ENCODE measurements at places on chromosomes 16 and 17.

- peak; percentile 7 for DNase-seq
These were observed 26.9 kb upstream of the RPL38 start for GRCh38 chr17:74176546-74177001.

- no peak for DNase-seq
These were observed 17.9 kb upstream of the ERCC4 start for GRCh38 chr16:13902052-13902451.

GRCh38 chr16:10895053-10895946 lies 18.3 kb downstream of the CIITA start:
- no peak for DNase-seq

DNA sequence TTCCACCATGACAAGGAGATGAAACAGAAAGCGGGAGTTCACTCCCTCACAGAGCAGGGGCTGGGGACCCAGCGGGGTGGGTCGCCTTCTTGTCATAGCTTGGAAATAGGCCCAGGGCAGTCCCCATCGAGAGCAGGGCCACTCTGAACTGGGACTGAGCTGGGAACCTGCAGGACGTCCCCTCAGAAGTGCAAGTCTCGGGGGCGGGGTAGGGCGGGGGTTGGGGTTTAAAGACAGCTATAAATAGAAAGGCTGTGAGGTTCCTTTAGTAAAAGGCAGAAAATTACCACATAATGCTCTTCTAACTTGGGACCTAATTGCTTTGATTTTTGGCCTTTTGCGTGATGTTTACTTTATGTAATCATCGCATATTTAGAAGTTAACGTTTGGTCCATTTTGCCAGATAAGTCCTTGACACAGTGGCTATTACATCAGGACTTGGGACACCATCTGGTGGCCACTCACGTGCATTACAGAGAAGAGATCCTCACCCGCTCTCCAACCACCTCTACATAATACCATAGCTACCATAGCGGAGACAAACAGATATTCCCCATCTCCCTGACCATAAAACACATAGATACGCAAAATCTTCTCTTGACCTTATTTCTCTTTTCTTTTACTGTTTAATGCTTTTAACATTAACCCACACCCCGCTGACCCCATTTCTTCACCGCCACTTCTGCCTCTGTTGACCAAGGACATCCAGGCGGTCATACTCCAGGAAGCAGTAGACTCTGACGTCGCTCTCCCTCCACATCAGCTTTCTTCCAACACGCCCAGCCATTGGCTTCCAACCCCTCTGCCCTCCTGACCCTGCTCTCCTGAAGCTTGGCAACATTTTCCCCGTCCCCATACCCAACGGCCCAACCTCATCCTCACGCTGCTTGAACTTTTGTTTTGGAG lies 27.5 kb upstream of the PIK3R6 start:
- peak; percentile 40 for DNase-seq

- DNase-seq = no peak
These were observed 374.6 kb upstream of the HSBP1 start for GRCh38 chr16:83433201-83433600.

DNA sequence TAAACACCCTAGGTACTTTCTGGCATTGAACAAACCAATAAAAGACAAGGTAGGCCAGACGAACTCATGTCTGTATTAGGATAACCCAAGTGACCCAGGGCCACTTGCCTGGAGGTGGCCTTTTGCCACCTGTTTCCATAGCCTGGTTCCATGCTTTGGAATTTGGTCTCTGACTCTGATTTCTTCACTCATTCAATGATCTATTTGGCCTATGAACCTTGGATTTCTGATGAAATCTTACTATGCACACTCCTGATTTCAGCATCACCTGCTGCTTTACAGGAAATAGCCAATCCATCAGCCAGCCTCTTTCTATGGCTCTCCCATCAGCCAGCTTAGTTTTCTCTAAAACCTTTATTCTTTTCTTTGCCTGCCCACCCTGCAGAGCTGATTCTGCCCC lies 142.8 kb upstream of the PSMD7 start:
- DNase-seq = no peak

GRCh38 chr17:33516645-33517044 lies 223.6 kb upstream of the ASIC2 start:
- no peak for DNase-seq

DNA sequence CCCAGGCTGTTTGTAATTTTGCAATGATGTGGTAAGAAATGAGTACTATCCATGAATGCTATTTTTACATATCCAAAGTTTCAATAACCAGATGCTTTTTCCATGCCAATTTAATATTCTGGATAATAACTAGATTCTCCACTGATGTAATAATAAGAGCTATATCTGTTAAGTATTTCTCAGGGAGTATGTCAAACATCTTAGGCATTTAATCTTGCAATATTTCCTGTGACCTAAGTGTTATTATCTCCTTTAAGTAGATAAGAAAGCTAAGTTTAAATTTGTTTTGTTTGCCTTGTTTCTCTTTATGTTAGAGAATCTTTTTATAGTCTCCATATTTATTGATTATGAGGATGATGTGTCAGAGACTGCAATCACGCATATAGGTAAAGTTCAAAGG lies 32.3 kb upstream of the HS3ST3A1 start:
- no peak for DNase-seq

DNA sequence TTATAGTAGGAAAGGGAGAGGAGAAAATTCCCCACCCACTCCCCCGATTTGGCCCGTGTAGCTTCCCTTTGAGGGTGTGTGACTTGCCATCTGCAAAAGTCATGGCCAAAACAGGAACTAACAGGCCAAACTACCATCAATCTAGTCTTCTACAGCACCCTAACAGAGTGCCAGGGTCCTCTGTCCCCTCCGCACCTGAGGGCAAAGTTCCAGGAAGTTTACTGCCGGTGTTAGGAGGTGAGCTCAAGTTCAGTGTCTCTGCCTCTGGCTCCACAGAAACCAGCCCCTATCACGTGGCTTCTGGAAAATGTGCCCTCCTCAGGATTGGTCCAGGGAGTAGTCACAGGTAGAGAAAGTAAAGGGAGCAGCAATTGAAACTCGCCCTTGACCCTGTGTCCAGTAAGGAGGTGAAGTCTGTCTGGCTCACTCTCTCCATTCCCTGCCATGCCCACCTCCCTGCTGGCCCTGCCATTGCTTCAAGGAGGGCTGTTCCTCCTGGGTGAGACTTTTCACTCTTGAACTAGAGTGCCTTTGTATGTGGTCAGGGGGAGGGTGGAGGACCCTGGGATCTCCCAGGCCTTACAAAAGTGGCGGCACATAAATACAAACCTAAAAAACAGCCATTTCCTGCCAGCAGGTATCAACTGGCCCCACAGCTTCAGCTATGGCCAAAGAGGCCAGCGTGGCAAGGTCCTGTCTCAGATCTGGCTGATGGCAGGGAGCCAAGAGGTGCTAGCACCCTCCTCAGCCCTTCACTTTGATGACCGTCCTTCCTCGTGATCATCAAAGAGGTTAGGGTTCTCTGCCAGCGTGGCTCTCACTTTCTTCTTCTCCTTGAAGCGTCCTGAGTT lies 5.3 kb downstream of the PRR15L start:
- no peak for DNase-seq

DNA sequence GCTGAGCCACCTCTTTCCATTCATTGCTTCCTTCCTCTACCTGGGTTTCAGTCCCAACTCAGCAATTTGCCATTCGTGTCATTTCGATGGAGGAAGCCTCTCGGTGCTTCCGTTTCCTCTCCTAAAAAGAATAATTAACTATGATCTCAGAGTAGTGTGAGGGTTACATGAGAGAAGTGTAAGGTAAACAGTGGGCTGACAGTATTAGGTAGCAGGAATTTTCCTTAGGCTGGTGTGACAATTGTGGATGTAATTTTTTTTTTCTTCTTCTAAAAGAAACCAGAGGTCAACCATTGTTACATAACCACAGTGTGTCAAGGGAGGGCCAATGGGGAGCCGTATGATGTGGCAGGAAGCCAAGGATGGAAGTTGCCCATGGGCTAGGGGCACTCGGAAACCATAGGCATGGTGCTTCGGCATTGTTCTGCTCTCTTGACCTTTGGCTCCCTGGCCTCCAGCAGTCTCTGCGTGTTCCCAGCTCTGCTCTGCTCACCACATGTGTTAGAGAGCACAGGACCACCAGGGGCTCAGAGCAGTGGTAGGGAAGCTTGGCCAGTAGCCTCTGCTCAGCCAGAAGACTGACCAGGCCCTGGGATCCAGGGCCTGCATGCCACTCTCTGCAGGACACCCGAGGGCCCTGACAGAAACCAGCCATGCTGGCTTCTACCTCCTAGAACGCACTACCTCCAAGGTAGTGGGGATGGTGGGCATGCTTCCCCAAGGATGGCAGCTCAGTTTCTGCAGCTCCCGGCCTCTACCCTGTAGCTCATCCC lies 2.0 kb upstream of the TOP2A start:
- DNase-seq = no peak

- DNase-seq = no peak
These were observed 9.4 kb downstream of the RPAIN start for GRCh38 chr17:5429191-5429887.

DNA sequence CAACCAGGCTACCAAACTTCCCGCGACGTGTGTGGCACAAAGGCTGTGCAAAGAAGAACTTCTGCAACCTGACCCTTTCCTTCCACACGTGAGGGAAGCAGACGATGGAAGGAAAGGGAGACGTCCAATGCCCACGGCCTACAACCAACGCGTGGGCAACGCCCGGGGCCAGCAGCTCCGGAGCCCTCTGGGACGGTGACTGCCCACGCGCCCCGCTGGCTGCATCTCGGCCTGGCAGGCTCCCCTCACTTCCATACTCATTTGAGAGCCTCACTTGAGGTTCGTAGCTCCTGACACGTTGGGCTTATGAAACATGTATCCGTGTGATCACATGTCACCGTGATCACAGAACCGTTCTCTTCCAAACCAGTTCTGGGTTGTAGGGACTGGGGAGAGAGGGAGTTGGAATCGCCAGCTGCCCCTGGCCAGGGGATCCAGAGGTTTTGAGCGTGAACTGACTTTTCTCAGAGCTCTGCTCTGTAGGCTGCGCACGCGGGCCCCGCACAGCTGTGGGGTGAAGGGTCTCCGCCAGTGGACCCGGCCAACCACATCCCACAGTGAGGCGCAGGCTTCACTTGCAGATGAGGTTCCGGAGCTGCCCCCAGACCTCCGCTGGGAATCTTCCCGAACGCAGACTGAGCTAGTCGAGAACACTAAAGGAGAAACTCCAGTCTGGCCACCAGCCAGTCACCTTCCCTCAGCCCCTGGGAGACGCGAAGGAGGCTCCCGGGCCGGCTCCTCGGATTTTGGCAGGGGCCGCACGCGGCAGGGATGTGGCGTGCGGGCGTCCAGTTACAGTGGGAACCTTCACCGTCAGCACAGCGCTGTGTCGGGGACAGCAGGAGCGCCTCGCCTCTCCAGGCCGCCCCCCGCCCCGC lies 1.0 kb downstream of the LMF1 start:
- no peak for DNase-seq

- no peak for DNase-seq
These were observed 21.4 kb downstream of the ENPP7 start for GRCh38 chr17:79752175-79752574.

DNA sequence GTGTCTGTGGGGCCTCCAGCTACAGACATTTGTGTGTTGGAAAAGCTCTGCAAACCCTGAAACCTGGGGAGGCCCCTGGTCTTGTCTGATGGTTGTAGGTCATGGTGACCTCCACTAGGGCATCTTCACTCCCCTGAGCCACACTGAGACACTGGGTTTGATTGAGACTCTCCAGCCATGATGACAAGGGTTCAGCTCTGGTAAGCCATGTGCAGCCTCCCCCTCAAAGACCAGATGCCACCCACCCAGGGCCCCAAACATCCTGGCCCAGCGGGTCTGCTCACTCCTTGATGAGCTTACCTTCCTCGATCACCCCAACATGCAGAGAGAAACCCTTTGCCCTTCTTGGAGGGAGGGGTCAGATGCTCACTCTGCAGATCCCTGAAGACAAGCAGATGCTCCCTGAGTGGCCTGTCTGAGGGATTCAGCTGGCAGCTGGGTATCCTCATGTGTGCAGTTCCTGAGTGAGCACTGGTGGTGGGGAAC lies 101.6 kb downstream of the METRNL start:
- DNase-seq = no peak

DNA sequence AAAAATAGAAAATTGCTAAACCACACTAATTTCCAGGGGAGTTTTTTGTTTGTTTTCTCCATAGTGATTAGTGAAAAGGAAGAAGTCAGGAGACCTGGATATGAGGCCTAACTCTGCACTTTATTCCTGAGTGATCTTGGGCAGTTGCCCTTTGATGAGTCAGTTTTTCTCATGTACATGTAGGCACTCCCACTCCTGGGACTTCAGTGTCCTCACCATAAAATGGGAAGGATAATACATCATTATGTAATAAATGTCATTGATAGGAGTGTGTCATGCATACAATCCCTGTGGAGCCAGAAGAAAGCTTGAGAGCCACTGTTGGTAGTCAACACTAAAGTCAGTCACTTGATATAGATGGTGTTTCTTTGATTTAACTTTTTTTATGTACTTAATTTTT lies 32.5 kb downstream of the WIPF2 start:
- DNase-seq = no peak

DNA sequence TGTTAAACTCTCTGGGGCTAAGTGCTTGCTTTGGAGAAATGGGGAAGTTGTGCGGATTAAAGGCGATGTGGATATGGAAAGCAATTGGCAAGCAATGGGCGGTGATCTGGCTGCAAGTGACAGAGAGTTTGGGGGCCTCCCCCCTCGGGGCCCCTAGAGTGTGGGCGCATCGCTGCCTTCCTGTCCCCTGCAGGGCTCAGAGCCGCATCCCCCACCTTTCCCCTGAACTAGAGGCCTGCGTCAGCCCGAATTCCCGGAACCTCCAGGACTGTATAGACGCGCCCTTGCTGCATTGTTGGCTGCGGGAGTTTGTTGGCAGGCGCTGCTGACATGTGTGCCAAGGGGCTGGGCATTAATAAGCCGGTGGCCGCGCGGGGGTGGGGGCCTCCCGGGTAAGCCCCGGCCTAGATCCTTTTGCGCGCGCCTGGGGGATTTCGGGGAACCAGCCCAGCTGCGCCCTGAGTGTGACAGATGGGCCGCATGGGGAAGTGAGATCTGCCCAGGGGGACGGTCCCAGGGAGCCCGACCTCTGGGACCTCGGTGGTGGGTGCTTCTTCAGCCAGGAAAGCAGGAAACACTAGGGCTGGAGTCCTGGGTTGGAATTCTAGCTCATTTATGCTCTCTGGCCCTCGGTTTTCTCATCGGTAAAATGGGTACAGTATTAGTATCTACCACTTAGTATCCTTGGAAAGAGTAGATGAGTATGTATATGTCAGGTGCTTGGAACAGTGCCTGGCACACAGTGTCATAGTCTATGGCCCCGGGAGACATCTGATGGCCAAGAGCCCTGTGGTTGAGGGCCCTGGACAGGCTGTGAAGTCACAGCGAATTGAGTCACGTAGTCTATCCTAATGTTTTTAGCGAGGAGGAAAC lies 1.0 kb downstream of the EEF2K start:
- peak; percentile 38 for DNase-seq

DNA sequence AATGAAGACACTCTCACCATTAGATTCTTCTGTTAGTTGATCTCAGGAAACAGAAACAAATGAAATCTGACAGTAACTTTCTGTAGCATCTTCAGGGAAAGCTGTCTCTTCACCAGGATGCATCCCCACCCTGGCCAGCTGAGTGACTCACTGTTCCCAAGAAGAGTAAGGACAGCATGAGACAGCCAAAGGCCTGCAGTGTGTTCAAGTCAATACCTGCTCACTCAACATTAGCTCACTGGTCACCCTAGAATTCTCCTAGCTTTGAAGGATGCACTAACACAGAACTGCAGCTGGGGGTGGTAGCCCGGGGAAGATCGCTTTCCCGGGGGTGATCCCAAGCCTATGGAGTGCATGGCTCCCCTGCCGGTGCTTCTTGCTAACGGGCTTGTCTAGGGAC lies 28.2 kb upstream of the CLEC18B start:
- no peak for DNase-seq
